OCI-M1 (cell line): ENCODE measurements at places on chromosomes 2 and 18.

- DNase-seq = no peak
Observed at GRCh38 chr2:232776435-232776834, at the start of gene KCNJ13. KCNJ13 (minus strand) TSS chr2:232776565; CDS start chr2:232771362, 5,203 bp downstream.

DNA sequence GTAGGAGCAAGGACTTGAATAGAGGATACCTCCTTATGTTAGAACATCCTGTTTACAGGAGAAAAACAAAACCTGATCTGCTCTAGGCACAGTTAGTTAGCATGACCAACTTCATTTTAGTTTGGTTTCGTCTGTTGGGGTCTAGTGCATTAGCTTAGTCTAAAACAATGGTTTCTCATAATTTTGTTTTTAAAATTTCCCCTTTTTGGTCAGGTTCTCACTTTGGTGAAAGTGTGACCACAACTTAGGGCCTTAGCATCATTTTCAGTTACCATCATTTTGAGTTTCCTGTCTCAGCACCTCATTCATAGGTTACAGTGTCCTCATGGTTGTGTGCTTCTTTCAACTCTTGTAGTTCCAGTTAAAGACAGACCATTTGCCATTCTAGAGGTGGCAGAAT, 1277.0 kb upstream of the SLC39A10 start:
- DNase-seq = no peak

- DNase-seq = no peak
Observed at GRCh38 chr18:21747268-21747667, 6.7 kb downstream of the MIB1 start.

GRCh38 chr2:173808718-173809117, 156.5 kb downstream of the SP3 start:
- no peak for DNase-seq

GRCh38 chr2:48901416-48901815, 145.9 kb upstream of the LHCGR start:
- no peak for DNase-seq

- DNase-seq = no peak
Observed at GRCh38 chr2:18610090-18610489, 20.7 kb upstream of the NT5C1B start.

GRCh38 chr2:166516712-166517303, 22.8 kb upstream of the SCN7A start:
- peak; percentile 82 for DNase-seq

DNA sequence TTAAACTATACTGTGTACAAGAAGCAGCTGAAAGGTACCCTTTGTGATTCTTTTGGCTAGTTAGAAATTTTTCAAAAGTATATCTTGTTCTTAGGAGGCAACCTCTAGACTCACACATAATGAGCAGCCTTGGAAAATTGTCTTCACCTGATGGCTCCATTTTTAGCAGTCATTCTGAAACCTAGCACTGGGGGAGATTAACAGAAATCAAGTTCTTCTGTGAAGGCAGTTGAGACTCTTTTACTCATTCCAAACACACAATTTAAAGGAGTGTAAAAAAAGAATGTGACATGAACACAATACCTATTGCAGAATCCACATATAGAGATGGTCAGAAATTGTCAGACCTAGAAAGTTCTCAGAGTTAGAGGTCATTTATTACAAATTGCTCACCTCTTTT, 197.7 kb downstream of the UBE2E3 start:
- DNase-seq = no peak

- DNase-seq = no peak
Observed at GRCh38 chr18:45166341-45166835, 448.9 kb upstream of the SLC14A2 start.

DNA sequence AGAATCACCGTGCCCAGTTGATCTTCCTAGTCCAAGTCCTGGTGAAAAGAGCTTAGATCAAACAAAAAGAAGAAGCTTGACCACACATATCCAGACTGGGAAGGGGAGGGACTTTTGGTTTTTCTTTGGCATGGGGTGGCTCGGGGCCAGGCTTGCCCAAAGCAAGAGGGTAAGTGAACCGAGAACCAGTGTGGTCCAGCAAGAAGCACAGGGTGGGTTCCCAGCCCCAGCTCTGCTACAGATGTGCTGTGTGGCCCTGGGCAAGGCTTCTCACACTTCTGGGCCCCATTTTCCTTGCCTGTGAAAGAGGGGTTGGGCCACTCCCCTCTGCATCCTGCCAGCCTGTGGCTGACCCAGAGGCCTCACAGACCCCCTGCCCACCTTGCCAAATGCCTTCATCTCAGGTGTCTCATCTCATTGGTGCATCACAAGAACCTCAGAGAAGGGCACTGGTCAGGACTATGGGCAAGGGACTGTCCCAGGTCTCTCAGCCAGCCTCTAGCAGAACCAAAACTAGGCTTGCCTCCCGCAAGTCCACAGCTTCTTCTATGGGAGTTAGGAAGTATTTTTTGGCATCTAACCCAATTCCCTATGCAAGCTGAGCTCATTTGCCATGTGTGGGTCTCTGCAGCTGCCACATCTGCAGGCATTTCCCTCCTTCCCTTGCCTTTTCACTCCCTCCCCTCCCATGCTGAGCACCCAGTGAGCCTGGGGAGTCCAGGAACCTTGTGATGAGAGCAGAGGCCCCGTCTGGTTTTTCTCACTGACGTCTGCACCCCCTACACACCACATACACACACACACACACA, 6.9 kb downstream of the ATP6V1B1 start:
- no peak for DNase-seq

DNA sequence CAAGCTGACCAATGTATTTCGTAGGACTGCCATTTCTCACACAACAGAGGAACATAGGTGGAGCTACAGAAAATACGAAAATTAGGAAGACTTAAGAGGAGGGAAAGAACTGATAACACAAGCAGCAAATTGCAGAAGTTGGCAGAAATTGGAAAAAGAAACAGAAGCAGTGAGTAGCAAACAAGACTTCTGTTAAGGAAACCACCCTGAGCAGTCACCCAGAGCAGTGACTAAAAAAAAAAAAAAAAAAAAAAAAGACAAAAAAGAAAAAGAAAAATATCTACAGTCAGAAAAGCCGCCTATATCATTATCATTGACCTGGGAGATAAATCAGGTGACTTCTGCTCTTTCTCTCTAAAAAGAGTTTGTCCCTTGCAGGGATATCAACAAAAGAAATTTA, 21.4 kb downstream of the STK17B start:
- peak; percentile 84 for DNase-seq

- DNase-seq = no peak
Observed at GRCh38 chr2:148726228-148726627, 81.7 kb downstream of the EPC2 start.

DNA sequence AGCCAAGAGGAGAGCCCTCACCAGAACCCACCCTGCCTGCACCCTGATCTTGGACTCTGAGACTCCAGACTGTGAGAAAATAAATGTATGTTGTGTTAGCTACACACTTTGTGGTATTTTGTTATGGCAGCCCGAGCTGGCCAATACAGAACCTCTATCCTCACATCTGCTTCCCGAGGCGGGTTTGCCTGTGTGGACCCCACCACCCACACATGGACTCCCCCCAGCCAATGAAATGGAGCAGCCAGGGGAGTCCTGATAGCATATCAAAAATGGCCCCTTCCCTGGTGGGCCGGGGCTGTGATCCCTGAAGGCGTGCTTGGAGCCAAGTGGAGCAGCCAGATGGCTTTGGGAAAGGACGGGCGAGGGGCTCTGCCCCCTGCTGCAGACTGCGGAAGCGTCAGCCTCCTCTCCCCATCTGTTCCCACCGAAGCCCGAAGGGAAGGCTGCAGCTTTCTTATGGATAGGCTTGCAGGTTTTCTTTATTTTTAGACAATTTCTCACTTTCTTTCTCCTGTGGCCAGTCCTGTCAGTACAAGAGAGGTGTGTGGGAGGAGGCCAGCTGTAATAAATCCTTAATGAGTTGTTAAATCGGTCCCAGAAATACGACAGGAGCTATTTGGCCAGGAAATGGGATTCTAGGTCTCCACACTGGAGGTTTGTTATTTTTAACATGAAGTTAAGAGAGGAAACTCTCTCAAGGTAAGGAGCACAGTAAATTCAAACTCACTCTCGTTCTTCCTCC, 34.4 kb downstream of the TEX51 start:
- no peak for DNase-seq

- no peak for DNase-seq
Observed at GRCh38 chr18:75129717-75130477, 79.0 kb downstream of the PTGR3 start.

DNA sequence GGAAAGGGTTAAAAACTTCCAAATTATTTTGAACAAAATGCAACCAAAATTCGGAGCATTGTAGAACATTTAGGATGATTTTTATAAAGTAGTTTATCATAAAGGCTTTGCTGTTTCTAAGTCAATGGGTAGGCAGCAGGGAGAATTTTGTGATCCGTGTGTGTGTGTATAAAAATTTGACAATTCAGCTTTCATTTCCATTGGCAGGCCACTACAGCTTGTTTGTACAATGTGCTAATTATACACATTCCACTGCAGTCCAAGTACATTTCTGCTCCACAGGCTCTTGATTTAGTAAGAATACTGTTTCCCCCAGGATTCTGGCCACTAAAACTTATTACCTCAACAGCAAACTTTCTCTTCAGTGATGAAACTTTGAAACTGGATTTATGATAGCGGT, 71.8 kb upstream of the LTBP1 start:
- no peak for DNase-seq

DNA sequence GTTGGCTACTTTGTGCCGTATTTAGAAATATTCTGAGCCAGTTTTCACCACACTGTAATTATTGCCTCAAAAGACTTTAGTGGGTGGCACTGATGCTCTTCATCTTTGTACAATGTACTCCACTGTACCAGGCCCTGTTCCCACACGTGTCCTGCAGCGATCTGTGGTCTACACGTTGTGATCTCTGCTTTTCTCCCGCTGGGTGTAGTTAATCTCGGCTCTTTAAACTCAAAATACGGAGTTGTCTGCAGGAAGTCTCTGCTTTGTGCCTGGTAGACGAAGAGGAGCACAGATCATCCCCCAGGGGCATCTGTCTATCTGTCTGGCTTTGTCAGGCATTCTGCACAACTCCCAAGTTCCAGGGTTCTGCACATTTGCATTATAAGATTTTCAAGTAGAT, 12.1 kb upstream of the GREB1 start:
- no peak for DNase-seq

- DNase-seq = peak; percentile 64
Observed at GRCh38 chr2:10048501-10049171, 5.3 kb downstream of the KLF11 start.

- no peak for DNase-seq
Observed at GRCh38 chr2:45612285-45612684, 1.2 kb upstream of the SRBD1 start.

GRCh38 chr2:58788402-58788801, 547.3 kb upstream of the FANCL start:
- DNase-seq = no peak

GRCh38 chr18:41618147-41618546, 336.9 kb upstream of the PIK3C3 start:
- no peak for DNase-seq

DNA sequence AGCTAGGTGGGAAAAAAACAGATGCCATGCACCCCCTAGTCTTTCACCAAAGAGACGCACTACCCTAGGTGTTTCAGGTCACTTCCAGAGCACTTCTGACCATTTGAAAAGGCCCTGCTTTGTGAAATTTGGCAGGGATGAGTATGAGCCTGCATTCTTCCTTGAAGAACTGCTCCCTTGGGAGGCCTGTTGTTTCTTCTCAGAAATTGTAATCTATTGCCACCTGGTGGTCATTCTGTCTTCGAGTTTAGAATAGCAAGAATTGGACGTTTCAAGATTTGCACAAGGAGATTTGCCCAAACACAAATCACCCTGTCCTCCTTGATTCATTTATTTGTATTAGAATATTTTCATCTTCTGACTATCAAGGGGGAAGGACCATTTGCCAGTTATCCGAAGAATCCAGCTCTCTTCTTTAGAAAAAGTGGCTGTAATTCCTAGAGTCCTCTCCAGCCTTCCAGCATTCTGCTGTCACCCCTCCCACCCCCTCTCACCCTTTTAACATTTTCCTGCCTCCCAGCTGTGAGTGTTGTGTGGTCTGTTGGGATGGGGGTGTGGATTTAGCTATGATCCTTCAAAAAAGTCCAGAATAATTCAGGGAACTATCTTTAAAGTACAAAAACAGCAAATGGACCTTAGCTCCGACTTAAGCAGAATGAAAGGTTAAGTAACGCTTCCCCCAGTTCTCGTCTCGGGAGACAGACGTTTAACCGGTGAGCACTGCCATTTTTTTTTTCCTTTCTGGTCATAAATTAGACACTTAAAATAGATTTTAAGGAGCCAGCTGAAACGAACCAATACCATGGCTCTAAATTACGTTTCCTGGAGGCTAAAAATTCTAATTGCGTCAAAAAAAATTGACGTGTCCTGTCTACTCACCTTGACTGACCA, 3.7 kb upstream of the GAD1 start:
- DNase-seq = peak; percentile 86

- no peak for DNase-seq
Observed at GRCh38 chr2:197954328-197954727, 149.9 kb downstream of the PLCL1 start.

DNA sequence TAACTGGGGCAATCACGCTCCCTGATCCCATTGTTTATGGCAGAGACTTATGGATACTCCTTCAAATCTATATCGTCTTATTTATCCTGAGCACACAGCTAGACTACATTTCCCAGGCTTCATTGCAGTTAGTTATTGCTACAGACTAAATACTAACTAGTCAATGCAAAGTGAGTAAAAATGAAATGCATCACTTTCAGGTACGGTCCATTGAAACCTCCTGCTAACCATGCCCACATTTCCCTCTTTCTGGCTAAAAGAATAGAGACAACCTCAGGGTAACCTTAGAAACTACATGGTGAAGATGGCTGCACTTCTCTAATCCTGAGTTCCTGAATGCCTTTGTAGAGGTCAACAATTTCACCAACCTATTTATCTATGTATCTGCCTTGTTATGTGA, 437.4 kb downstream of the EPHA4 start:
- no peak for DNase-seq

- DNase-seq = no peak
Observed at GRCh38 chr2:215966951-215967350, 46.4 kb downstream of the MREG start.

GRCh38 chr2:102187496-102188150, 800 bp downstream of the IL1RL2 start:
- DNase-seq = no peak

DNA sequence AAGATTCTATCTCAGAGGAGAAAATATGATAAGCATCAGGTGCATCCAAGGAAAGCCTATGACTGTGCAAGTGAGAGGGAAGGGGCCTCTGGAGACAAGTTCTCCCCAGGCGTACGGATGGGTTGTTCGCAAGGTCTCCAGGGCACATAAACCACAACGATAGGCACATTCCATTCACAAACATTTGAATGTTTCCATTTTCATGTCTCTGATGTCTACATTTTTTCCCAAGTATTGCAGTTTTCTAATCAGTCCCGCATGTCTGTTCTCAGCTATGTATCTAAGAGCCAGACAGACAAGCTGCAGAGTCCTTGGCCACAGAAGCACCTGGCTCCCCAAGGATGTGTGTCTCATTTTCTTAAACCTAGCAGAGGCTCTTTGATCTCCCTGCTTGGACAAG, 28.0 kb downstream of the OSR1 start:
- no peak for DNase-seq

GRCh38 chr2:70686577-70687460, 81.2 kb downstream of the ADD2 start:
- DNase-seq = peak; percentile 87
